Glomerular endothelial cell (primary cell): ENCODE measurements at places on chromosomes 6 and 20.

GRCh38 chr20:3407040-3407770, at the start of gene DNAAF9:
DNAAF9 (minus strand) TSS chr20:3407669; CDS start chr20:3407557, 112 bp downstream.
- no peak for DNase-seq

DNA sequence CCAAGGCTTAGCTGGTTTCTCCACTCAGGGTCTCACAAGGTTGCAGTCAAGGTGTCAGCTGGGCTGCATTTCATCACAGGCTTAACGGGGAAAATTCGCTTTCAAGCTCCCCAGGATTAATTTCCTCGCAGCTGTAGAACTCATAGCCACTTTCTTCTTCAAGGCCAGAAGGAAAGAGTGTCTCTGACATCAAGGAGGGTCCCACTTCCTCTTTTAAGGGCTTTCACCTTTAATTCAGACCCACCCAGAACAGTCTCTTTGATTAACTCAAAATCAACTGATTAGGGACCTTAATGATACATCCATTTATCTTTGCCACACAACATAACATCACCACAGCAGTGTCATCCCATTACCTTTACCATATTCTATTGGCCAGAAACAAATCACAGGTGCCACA, 183.3 kb upstream of the ARID1B start:
- no peak for DNase-seq

DNA sequence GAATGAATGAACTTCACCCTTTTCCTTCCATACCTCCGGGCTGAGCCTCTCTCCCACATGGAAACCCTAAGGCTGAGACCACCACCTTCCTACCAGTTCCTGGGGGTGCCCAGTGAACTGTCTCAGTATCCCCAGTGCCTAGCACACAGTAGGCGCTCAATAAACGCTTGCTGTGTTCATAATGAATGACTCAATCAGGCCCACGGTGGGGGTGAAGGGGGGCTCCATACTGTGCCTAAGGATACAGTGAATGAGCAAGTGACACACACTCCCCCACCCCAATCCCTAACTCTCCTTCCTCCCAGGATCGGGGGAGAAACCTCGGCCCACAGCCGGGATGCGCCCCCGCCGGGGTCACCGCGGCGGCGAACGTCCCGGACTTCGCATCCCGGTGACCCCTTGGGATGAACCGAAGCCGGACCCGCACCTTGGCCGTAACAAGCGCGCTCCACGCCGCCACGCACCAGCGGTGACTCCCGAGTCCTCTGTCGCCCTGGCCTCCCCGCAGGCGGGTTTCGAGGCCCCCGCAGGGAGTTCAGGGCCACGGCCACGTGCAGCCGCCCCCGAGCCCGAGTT, 592 bp downstream of the KCNG1 start:
- DNase-seq = no peak

DNA sequence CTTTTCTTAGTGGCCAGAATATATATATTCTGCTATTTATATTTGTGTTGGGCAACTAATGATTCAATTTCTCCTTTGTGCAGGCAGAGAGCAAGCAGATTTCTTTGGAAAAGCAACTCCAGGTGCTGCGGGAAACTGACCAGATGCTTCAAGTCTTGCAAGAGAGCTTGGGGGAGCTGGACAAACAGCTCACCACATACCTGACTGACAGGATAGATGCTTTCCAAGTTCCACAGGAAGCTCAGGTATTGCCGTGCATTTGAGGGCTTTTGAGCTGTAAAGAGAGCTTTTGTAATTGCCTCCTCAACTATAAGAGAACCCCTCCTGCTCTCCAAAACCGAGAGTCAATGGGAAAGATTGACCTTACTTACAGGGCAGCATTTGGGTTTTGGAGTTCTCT, 203.5 kb downstream of the UTRN start:
- DNase-seq = no peak

- DNase-seq = peak; percentile 51
Observed at GRCh38 chr6:126804332-126805064, 314.0 kb upstream of the RSPO3 start.

GRCh38 chr6:20313051-20313450, 88.6 kb upstream of the E2F3 start:
- DNase-seq = no peak

GRCh38 chr20:40046703-40047102, 642.3 kb downstream of the MAFB start:
- no peak for DNase-seq

- DNase-seq = no peak
Observed at GRCh38 chr6:35262596-35262995, 3.1 kb downstream of the ZNF76 start.

- no peak for DNase-seq
Observed at GRCh38 chr6:46356543-46356942, 134.7 kb downstream of the RCAN2 start.

- no peak for DNase-seq
Observed at GRCh38 chr20:32333181-32333987, 24.7 kb upstream of the ASXL1 start.

GRCh38 chr6:53604623-53605190, 59.8 kb upstream of the GCLC start:
- no peak for DNase-seq

DNA sequence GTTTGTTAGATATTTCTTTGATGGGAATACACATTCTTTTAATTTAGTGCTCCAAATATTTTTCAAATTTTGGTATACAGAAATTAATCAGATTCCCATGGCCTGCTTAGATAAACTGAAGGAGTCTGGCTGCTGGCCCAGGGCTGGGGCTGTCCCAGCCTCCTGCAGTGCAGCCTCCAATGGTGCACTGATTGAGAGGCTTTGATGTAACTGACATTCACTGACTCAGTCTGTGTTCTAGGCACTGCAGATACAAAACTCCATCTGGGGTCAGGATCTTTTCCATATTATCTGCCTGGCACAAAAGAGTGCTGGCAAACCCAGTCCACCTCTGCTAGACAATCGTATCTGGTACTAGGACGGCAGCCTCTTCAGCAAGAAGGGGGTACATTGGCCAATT, 64.8 kb downstream of the GRIK2 start:
- DNase-seq = no peak

DNA sequence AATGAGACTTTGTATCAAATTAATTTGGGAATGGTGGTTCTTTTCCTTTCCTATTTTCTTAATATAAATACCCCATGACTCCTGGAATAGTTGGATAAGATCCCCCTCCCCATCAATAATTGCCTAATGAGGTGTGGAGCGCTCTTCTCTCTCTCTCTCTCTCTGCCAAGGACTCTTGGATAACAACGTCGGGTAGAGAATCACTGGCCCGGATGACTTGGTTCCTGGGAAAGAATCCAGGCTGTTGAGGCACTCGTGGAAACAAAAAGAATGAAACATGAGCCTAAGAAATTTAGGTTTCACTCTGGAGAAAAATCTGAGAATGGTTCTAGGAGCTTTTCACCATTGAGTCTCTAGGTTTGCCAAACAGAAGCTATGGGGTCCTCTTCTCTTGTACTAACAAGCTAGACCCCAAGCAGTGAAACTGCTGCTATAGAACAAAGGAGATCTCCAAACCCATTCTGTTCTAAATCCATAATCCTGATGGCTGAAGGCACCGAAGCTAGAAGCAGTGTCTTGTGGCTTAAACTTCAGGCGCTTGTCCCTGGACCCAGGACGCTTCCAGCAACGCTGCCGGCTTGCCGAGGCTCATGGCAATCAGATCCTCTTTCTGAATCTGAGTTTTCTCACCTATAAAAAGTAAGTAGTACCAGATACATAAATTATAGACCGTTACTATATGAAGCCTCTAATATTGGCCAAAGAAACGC, 241.6 kb upstream of the BTBD3 start:
- DNase-seq = no peak

DNA sequence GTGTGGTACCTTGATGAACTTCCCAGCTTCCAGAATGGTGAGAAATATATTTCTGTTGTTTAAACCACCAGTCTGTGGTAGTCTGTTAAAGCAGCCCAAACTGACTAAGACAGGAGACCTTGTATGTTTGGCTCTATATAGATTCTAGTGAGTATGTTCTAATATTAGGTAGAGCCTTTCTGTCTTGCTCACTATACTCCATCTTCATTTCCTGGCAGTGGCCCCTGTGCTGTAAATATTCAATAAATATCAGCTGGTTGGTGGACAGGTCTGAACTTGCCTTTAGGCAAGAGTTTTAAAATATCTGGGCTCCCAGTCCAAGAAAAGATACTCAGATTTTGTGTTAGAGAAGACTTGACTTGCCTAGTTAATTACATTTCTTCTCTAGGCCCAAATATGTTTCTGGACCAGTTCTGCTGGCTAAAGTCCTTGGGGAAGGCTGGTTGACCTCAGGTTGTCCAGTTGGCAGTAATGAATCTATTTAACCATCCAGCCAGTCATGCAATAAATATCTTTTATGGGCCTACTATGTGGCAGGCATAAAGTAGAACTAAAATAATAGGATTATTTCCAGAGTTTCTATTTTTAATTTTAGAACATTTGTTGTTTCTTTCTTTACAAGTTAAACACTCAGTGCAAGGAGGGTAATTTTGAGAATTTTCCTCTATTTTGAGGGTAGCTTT, 22.3 kb downstream of the PPP1R14C start:
- DNase-seq = no peak

GRCh38 chr6:14880677-14881076, 365.2 kb upstream of the JARID2 start:
- DNase-seq = no peak

DNA sequence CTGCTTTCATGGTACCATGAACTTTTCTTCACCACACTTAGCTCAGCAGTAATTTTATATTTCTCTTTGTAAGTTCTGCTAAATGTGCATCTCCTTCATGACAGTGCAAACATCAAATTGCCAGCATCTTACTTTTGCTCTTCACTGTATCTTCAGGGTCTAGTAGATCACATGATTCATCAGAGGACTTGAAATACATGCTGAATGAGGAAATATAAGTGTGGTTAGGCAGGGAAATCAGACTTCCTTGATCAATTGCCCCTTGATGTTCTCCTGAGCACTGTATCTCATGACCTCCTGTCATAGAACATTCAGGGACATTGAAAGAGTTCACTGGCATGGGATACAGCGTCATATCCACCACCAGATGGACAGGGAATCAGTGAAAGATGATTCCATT, 25.3 kb upstream of the POLR1H start:
- no peak for DNase-seq

DNA sequence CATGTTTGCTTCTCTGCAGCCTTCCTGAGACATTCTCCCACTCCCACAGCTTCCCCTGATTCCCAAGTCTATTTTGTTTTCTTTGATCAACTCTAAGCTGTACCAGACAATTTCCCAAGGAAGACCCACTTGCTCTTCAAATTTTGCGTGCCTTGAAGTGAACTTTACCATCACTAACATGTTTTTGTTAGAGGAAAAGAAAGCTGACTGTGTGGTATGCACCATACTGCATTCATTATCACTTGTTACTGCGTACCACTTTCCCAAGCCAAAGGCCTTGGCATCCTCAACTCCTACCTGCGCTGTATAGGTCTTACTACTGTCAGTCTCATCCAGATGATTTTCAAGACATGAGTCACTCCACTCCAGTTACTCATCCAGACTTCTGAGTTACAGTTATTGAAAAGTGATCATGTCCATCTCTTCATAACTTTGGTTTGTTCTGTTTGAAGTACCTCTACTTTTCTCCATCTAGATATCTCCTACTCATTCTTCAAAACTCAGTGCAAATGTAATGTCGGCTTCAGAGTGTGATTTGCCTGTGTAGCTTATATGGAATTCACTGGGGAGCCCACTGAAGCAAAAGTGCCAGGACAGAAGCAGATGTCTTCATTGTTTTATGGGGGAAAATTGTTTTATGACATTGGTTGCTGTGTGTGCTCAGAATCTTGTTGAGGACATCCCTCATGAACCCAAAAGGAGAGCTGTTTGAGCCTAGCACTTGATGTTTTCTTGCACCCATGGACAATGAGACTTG, 5.2 kb downstream of the RPS12 start:
- DNase-seq = no peak

GRCh38 chr6:127966616-127967015, 65.8 kb upstream of the THEMIS start:
- no peak for DNase-seq

DNA sequence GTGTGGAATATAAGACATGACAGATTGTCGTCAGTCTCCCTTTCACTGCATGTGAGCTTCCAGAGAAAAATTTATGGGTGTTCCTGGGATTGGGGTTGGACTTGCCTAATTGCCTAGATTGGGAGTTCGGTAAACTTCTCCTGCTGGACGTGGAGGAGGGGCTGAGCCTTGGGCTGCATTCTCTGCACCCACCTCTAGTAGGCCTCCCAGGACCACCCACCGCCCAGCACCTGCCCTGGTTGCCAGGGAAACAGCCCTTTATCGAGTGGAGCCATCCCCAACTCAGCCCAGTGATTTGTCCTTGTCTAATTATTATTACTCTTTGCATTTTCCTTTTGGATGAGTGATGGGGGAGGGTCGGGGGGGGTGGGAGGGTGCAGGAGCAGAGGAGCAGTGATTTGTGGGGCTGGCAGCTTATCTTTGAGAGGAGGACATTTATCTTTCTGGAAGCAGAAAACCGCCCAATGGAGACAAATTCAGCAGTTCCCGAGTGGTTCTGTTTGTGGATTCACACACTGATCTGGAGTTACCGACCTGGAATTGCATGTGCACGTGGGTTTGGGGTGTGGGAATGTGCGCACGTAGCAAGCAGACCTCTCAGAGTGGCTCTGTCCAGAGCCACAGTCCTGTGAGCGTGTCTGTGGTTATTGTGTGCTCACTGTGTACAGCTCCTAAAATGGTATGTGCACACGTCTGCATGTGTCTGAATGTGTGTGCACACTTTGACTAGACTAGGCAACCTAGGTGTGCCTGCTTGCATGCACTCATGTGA, 104.5 kb downstream of the DHX35 start:
- no peak for DNase-seq

GRCh38 chr6:19169366-19169765, 667.8 kb upstream of the ID4 start:
- no peak for DNase-seq

DNA sequence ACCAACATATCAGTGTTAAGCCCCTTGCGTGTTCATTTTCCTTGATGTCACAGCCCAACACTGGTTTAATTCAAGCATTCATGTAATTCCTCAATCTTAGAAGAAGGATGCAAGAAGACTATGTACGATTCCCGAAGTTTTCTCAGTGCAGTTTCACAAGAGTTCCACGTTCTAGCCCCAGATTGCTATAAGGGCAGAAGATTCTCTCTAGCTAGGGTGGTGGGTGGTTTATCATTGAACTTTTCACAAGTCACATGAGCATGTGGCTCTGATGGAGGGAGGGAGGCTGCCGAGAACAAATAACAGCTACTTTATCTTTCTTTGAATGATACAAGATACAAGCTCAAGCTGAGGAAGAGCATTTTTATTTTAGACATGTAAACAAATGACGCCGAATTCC, 71.9 kb upstream of the NHSL1 start:
- DNase-seq = no peak

- DNase-seq = no peak
Observed at GRCh38 chr6:14732844-14733757, 512.8 kb upstream of the JARID2 start.

DNA sequence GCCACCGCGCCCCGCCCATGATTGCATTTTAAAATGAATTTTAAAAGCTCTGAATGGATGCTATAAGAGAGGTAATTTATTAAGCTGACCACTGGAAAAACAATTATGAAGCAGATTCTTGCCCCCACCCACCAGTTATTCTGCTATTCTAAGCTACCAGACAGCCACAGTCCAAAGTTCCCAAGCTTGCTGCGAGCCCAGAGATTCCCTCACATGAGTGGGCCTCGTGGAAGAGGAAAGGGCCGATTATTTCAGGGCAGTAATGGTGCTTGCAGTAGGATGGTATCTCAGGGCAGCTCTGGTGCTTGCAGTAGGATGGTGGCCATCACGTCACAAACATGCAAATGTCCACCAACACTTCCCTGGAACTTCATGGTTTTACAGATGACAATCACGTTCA, 56.7 kb downstream of the SLC22A23 start:
- no peak for DNase-seq
